Tibial artery (tissue), 4 donors: ENCODE measurements at places on chromosomes 1 and 21.

GRCh38 chr1:12128120-12128519, 38.7 kb upstream of the TNFRSF1B start:
- no peak for DNase-seq

DNA sequence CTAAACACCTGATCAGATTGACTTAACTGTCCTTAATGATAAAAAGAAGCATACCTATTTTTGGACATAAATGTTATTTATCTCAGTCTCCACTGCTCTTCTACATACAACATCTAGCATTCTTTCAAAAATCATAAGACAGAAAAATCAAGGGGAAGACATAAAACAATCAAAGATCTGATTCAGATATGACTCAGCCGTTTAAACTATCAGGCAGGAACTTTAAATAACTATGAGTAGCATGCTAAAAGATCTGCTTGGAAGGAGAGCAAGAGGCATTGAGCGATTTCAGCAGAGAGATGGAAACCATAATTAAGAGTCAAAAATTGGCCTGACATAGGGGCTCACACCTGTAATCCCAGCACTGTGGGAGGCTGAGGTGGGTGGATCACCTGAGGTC, 27.2 kb upstream of the SLC22A15 start:
- DNase-seq, result no peak

- no peak for DNase-seq
Measured at GRCh38 chr1:160373696-160374095, 6.8 kb downstream of the NHLH1 start.

DNA sequence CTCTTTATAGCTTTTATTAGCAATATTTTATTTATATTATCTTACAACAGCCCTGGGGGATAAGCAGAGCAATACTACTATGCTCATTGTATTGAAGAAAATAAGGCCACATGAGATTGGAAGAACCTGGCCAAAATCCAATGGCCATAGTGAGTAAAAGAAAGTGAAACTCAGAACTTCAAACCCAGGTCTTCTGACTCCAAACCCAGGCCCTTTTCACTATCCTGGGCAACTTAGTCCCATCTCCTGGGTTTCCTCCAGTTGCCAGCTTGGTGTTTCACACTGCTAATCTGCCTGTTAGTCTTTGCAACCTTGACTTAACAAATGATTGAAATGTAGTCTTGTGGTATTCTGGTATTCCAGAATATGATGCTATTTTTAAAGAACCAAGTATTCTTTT, 22.4 kb upstream of the EXO1 start:
- DNase-seq, result no peak
